Astrocyte of the cerebellum (primary cell): ENCODE measurements at places on chromosomes 13 and 19.
A peak's percentile ranks its signal among the peaks of the same experiment; 100 is the strongest.

- no peak for DNase-seq
Observed at GRCh38 chr13:46523972-46524752, 28.8 kb upstream of the LRCH1 start.

GRCh38 chr19:1970806-1971502 is 30.0 kb downstream of the CSNK1G2 start:
- no peak for DNase-seq

DNA sequence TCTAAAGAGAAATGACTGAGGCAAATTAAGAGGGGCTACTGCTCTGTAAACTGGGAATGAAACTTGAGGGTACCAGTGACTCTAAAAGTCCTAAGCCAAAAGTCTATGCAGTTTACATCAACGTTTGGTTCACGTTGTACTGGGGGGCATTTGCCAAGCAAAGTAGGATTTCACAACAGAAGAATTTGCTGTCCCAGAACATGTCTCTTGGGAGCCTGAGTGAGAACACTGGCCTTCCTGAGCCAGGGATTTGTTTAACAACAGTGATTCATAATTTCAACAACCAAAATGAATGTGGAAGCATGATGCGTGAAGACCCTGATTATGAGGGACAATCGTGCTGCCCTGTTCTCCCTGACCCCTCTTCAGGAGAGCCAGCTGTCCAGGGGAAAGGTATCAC is 178.0 kb downstream of the OXGR1 start:
- no peak for DNase-seq

DNA sequence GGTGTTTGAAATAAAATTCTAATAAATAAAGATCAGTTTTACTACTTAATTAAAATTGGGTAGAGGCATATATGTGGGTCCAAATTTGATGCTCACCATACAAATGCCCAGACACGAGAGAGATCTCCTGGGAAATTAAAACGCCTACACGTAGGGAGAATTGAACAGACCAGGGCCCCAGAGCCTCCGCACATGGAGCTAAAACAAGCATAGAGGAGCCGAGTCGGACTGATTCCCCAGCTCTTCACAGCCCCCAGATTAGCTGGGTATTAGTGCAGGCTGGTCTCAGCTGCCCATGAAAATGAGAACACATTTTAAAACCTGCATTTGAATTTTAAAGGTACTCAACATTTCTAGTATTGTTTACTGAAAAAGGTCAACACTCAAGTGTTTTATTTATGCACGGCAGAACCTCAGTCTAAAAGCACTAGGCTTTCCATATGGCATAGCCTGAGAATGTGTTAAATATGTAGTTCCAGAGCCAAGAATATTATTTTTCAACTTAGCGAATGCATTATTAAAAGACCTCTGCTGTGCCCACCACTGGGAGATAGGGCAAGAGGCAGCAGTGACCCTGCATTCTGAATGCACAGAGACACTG is 344.8 kb downstream of the ENOX1 start:
- no peak for DNase-seq

DNA sequence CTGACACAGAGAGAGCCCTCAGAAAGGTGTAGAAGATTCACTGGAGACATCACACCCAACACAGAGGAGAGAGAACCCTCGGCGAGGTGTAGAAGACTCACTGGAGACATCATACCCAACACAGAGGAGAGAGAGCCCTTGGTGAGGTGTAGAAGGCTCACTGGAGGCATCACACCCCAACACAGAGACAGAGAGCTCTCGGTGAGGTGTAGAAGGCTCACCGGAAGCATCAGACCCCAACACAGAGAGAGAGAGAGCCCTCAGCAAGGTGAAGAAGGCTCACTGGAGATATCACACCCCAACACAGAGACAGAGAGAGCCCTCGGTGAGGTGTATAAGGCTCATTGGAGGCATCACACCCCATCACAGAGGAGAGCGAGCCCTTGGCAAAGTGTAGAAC is 826.5 kb downstream of the UQCRFS1 start:
- DNase-seq = no peak

- no peak for DNase-seq
Observed at GRCh38 chr19:3375221-3376090, 9.1 kb downstream of the NFIC start.

DNA sequence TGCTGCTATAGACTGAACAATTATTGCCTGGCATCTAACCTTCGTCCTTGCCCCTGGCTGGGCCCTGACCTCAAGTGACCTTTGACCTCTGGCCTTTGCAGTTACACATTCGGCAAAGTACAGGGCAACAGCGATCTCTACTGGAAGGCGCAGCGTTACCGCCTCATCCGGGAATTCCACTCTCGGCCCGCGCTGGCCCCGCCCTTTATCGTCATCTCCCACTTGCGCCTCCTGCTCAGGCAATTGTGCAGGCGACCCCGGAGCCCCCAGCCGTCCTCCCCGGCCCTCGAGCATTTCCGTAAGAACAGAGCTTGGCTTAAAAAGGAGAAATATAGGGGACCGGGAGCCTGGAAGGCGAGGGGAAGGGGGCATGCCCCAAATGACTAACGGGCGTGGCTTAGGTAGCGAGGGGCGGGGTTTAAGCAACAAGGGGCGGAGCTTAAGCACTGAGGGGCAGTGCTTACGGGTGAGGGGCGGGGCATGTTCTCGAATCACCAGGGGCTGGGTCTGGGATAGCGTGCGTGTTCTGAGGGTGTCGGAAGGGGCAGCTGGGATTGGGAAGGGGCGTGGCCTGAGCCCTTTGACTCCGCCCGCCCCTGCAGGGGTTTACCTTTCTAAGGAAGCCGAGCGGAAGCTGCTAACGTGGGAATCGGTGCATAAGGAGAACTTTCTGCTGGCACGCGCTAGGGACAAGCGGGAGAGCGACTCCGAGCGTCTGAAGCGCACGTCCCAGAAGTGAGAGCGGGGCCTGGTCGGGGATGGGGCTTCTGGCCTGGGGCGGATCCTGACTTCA is 52.7 kb downstream of the TRPM4 start:
- no peak for DNase-seq

DNA sequence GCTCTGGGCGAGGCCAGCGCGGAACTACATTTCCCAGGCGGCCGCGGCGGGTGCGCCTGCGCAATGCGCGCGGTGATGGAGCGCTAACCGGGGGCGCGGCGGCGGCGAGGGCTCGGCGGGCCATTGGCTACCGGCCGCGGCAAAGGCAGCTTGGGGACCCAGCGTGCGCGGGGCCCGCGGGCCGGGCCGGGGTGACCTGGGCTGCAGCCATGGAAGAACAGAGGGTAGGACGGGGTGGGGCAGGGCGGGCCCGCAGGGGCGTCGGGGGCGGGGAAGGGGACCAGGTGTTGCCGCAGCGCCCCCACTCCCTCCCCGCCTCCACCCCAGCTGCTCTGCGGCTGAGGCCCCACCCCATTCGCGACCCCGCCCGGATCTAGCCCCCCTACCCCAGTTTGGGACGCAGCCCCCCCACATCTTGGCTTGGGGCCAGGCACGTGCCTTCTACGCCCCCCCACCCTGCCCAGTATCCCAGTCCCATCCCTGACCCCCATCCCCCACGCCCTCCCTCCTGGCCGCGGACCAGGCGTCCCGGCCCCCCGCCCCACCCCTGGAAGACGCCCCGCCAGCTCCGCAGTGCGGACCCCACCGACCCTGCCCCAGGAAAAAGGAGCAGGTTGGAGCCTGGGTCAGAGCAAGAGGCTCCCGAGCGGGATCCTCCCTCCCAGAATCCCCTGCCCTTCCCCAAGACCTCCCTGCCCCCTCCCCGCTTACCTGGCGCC is at the start of gene FSD1:
Gene FSD1, plus strand, starts transcription at position 61 of the 719 bp plus-strand sequence. Its CDS starts 149 bp downstream, at position 210.
- no peak for DNase-seq

GRCh38 chr19:57363688-57364181 is 384 bp downstream of the TRAPPC2B start:
- no peak for DNase-seq

DNA sequence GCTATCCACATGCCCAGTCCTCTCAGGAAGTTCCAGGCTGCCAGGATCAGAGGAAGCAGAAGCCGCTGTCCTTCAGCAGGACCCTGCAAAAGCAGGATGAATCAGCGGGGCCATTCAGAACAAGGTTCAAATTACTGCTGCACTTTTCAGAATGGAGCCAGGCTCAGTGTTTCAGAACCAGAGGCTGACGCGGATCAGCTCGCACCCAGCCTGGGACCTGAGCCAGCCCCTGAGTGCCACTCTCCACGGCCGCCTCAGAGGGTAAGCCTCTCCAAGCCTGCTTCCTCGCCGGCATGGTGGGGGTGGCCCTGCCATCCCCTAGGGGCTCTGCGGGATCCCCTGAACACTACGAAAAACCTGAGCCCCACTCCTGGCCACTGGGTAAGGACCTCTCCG is 24.7 kb downstream of the RASA3 start:
- peak; percentile 76 for DNase-seq

DNA sequence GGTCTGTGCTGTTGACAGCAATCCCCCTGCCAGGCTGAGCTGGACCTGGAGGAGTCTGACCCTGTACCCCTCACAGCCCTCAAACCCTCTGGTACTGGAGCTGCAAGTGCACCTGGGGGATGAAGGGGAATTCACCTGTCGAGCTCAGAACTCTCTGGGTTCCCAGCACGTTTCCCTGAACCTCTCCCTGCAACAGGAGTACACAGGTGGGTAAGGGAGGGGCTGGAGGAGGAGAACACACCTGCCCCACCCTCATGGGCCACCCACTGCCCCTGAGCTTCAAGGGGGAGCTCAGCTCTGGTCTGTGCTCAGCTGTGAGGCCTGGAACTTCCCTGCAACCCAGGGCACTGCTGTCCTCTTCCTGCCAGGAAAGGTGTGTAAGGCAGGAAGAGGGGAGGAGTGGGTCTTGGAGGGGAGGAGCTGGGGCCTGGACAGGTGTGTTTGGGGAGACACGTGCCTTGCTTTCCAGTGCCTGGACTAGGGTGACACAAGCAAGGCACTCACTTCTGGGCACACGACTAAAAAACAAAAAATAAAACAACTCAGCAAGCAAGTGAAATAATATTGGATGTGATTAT is 3.9 kb downstream of the SIGLEC7 start:
- no peak for DNase-seq

GRCh38 chr13:40155201-40155600 is 499.7 kb downstream of the COG6 start:
- no peak for DNase-seq

DNA sequence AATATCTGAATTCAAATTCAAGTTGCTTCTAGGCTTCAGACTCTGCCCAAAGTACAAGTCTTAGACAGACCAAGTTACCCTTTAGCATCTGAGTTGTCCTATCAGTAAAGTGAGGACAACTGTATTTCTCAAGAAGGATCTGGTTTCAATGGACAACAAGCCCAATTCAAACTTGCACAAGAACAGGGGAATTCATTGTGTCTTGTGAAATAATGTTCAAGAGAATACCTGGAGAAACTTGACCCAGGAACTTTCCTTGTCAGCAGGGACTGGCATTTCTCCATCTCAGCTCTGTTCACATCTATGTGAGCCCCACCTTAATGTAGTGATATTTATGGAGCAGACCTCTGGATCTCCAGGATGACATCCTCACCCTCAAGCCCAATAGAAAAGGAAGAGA is 894.9 kb upstream of the SLC10A2 start:
- DNase-seq = no peak

- peak; percentile 92 for DNase-seq
Observed at GRCh38 chr13:65336916-65337315, 1893.2 kb downstream of the PCDH9 start.

DNA sequence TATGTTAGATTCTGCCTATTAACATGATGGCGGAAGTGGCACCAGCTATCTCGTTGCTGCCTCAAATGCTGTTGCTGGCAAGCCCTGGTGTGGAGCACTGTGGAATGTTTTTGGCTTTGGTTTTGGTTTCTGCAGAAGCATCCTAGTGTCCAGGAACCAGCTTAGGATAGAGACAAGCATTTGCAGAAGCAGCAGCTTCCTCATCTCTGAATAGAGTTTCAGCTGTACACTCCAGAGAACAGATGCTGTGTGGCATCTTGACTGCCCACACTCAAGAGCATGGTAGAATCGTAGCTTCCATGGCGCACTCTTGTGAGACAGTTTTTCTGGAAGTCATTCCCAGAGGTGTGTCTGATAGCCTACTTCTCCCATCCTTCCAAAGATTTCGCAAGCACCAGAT is 145.3 kb upstream of the RXFP2 start:
- DNase-seq = no peak

DNA sequence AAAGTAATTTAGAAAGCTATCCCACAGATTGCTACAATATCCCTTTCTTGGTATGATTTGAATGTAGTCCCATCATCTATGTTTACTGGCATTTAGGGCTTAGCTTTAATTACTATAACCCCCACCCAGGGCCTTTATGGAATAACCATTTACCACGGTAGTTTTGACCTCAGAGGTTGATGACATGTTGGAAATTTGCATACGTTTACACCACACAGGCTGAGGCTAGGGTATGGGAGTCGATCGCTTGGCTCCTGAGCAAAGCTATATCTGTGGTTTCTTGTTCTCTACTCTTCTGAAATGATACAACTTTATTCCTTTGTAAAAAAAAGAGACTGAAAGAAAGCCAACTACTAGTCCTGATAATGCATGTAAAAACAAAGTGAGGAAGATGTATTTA is 28.2 kb upstream of the RFC3 start:
- DNase-seq = no peak

GRCh38 chr19:40524133-40524549 is 52.5 kb upstream of the SHKBP1 start:
- DNase-seq = no peak

- DNase-seq = no peak
Observed at GRCh38 chr13:51343475-51343874, 4.0 kb downstream of the SERPINE3 start.
